Naive thymus-derived CD4-positive, alpha-beta T cell (primary cell): ENCODE measurements at places on chromosomes 7 and 10.

- DNase-seq, result no peak
Measured at GRCh38 chr10:124632064-124632531, 112.1 kb downstream of the FAM53B start.

DNA sequence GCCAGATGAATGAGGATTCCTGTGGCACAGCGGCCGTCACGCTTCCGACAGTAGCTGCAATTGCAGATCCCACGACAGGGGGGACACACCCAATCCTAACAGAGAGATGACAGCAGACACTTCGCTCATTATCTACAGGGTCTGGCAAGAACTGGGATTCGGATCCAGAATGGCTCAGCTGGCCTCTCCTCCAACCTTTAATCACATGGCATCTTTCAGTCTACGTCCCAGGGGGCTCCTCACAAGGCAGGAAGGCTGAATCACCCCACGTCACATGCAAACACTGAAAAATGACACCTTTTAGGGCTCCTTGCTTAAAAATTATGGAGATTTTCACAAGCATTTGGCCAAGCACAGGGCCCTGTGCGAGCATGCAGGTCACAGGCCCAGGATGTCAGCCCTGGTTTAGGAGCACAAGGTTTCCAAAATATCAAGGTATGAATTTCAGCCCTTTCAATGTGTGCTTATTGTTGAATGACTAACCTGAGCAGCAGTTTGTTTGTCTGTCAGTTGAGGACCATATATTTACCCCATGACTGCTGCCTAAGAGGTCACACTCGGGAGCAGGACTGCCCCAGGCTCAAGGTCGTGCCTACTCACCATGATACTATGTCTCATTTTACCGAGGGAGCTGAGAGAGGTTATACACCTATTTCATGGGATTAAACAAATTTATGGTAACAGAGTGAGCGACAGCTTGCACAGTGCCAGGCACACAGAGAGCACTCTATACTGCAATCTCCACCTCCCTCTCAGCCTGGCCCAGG lies 42.5 kb downstream of the CDCA7L start:
- no peak for DNase-seq

- no peak for DNase-seq
Measured at GRCh38 chr7:85215098-85215497, 28.2 kb upstream of the SEMA3D start.

GRCh38 chr10:51215951-51216834 lies 141.9 kb downstream of the PRKG1 start:
- no peak for DNase-seq

DNA sequence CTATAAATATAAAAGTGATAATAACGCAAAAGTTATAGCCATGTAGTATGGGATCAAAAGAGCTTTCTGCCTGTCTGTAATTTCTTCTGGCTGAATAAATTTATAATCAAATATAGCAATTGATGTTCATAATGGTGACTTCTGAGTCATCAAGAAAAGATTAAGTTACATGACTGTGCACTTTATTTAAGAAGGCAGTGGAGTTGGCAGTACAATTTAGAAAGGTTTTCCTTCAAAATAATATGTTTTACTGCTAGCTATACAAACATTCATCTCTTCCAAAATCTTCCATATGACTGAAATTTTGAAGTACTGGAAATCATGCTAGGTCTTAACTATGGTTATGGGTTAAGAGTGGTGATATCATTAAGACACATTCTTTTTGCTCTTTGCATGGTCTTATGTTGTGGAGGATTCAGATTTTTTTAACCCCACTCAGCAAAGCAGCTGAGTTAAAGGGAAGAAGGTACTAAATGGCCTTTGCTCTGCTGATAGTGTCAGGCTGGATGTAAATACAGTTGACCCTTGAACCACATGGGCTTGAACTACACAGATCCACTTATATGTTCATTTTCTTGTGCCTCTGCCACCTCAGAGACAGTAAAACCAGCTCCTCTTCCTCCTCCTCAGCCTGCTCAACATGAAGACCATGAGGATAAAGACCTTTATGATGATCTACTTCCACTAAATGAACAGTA lies 323.6 kb downstream of the BBS9 start:
- DNase-seq, result no peak

- DNase-seq, result no peak
Measured at GRCh38 chr10:13831711-13832141, 245.0 kb downstream of the PRPF18 start.

DNA sequence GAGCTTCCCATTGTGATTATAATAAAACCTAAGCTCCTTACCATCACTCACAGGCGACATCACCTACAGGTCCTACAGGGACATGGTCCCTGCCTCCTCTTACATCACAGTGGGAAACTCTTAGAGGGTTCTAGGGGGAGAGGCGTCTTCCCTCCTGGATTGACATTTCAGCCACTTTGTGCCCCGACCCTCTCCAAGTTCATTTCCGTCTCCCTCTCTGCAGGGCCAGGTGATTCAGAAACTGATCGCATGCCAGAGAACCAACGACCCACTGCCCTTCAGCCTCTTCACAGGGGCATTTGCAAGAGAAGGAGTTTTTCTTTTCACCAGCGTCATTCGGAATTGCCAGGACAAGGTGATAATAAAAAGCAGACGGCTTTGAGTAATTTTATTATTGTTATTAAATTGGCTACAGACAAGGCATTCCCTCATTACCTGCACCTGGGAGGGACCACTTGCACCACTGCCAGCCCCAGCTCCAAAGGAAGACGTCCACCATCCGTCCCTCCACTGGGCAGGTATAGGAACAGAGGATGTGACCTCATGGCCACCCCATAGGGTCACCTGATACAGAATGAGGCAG lies 85.8 kb upstream of the CUX1 start:
- DNase-seq, result no peak
